Right lobe of liver (tissue), 6 donors: ENCODE measurements at places on chromosomes 11 and 22. TPM values are rescaled to one million over a fixed set of nuclear protein-coding genes. Genes with fewer than 3 reads are reported as not detected.

GRCh38 chr11:120912504-120912903, 111.4 kb upstream of the TBCEL start:
- DNase-seq = no peak

Gene CNTF
- 0.77 TPM for total RNA-seq

DNA sequence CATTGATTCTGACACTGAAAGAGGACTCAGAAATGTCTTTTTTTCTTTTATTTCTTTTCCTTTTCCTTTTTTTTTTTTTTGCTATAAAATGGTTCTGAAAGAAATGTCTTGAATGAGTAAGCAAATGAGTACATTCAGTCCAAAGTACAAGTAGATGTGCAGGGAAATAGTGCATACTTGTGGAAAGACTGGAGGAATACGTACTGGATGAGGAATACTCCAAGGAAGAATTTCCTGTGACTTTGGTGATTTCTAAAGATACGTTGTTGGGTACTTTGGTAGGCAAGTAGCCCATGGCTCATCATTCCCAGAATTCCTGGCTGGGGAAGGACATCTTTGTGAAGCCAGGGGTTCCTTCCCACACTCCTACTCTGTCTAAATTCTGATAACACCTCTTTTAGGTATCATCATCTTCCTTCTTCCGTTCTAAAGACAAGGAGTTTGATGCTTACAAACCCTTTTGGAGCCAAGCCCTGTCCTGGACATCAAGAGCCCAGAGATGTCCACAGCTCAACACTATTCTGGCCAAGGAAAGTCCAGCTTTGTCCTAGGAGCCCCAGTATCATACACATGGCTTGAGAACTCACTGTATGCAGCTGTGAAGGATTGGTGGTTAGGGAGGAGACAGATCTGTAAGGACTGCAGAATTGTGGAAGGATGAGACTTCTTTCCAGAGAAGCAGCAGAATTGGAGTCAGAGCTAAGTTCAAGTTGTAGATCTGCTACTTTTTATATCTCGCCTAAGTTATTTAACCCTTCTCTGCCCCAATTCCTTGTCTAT, 4.8 kb upstream of the NUP98 start:
- DNase-seq = no peak

Gene KRTAP5-6
- total RNA-seq = 1.5 TPM

GRCh38 chr22:47571616-47572015, 809.2 kb downstream of the TBC1D22A start:
- DNase-seq = peak; percentile 26

DNA sequence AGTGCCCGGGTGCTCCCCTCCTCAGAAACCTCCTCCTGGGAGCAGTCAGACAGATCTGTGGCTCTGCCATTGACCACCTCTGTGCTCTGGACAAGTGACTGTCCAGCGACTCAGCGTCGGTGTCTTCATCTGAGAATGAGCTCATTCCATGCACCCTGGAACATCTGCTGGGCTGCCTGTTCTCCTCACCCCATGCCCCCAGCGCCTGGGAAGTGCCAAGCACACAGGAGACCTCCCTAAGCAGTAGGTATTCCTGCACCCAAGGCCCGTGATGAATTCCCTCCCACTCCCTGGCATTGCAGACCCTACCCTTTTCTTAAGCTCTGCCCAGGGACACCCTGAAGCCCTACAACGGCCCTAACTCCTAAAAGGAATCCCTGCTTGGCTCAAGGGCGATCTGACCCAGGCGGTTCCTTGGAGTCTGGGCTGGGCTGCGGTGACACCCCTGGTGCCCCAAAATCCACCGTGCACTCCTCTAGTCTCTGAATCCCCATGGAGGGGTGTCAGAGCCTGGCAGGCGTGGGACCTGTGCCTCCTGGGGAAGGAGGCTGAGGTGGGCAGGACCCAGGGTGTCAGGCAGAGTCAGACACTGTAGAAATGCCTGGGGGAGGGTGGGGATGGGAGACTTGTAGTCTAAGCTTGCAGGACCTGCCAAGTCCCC, 92.0 kb downstream of the CEP164 start:
- DNase-seq = no peak

Gene CAVIN3
- 4.5 TPM for total RNA-seq

- DNase-seq = no peak
Measured at GRCh38 chr22:35307892-35308291, 8.2 kb downstream of the TOM1 start.
